DMS79 (cell line): ENCODE measurements at places on chromosomes 11 and 22.
A peak's percentile ranks its signal among the peaks of the same experiment; 100 is the strongest.

DNA sequence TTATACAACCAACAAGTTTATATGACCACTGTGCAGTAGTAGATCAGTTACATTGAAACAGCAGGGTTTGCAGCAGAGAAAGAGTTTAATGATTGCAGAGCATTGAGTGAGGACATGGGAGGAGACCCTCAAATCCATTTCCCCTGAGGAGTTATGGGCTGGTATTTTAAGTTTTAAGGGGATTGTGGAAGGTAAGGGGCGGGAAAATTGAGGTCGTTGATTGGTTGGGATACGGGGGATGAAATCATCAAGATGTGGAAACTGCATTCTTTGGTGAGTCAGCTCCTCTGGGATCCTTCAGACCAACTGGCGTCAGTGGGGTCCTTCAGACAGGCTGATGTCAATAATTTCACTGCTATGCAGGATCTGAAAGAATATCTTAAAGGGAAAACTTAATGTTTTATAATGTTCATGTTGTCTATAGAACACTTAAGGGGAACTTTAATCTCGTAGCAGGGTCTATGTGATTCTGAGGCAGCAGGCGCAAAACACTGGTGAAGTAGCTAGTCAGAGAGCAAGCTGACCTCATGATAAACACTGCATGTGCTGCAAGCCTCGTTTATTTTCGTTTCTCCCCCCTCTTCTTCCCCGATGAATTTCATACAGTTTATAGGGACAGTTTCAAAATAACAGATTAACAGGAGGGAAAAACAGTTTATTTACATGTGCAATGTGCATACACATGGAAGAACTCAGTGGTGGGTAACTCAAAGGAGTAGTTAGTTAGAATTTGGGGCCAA, 17.4 kb upstream of the BACE1-AS start:
- no peak for DNase-seq

DNA sequence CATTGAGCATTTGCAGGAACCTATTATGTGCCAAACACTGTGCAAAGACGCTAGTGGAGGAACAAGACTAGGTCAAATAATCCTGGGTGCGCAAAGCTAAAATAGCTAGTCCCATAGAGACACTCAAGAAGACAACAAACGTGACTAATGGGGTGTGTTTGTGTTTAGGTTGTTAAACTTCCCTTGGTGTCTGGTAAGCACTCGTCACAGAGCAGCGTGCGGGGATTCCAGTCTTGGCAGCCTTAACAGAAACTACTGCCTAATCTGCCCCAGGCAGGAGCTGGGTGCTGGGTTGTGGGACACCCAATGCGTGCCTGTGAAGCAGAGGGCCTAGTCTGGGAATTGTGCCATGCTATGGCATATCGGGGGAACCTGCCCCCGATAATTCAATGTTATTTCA, 10.8 kb upstream of the CALCB start:
- DNase-seq = no peak

DNA sequence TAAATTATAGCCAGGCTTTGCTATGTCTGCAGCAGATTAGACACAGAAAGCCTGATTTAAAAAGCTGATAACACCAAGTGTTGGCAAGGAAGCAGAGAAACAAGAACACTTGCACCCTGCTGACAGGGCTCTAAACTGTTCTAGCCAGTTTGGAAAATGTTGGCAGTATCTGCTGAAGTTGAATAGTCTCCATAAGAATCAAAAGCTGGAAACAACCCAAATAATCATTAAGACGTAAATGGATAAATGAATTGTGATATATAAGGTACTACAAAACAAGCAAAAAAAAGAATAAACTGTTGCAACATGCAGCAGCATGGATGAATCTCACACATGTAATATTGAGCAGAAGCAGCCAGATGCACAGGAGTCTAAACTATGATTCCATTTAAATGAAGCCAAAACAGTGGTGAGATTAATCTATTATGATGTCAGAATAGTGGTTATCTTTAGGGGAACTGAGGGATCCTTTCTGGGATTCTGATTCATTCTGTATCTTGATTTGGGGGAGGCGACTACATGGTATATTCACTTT, 40.4 kb upstream of the ADORA2A start:
- no peak for DNase-seq

- DNase-seq = no peak
Observed at GRCh38 chr22:31626427-31627150, 35.4 kb downstream of the PISD start.

DNA sequence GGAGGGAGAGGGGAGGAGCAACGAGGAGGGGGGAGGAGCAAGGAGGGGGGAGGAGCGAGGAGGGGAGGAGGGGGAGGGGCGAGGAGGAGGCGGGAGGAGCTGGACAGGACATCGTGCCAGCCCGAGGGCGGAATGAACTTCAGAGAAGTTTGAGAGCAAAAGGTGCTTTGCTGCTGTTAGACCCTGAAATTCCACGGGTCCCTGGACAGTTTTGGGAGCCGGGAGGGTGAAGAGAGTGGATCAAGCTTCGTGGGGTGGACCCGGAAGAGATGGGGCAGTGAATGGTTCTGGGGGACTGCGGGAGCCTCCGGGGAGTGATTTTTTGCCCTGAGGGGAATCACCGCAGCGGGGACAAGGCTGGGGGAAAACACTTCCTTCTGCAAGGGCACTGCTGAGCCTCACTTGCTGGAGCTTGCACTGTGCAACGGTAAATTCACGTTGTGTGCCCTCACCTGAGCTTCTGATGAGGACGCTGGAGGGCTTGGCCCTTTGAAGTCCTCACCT, 10.7 kb upstream of the NLRP6 start:
- DNase-seq = no peak

- DNase-seq = peak; percentile 9
Observed at GRCh38 chr11:96054870-96055705, 131.2 kb upstream of the MTMR2 start.

- no peak for DNase-seq
Observed at GRCh38 chr22:44108806-44109385, 71.8 kb upstream of the PARVG start.

DNA sequence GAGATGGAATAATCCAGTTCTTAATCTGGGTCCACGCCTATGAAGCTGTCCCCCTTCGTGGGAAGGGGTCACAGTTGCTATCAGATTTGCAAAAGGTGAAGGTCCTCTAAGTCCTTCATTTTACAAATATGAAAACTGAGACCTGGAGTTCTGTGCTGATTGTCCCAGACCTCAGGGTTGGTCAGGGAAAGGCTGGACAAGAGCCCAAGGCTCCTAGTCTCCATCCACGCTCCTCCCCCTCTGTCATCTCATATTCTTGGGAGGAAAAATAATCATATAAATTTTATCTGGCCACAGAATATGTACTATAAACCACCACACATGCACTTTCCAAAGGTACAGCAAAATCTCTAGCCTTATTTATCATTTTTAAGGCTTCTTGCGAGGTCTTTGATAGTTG, 5.5 kb downstream of the PACSIN2 start:
- DNase-seq = no peak

GRCh38 chr11:129911298-129911697, 15.9 kb upstream of the NFRKB start:
- no peak for DNase-seq

- no peak for DNase-seq
Observed at GRCh38 chr22:22663861-22664800, 19.7 kb downstream of the GGTLC2 start.

DNA sequence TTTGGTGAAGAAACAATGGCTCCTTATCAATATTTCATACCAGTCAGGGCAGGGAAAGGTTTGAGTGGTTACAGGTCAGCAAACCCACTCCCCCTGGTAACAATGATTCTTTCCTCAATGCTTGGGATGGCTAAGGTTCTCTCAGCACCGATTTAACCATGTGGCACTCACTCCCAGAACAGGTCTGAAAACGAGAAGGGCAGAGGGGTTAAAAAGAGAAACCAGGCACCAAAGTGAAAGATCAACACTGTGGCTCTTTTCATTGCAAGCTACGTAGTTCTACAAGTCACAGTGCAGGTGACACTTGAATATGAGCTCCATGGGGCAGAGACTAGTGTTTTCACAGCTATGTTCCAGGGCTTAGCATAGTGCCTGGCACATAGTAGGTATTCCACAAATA, 132.4 kb downstream of the PLEKHA7 start:
- DNase-seq = no peak

GRCh38 chr11:110989428-110990133, 255.9 kb upstream of the POU2AF2 start:
- no peak for DNase-seq

GRCh38 chr11:10777806-10778205, 26.8 kb downstream of the CTR9 start:
- DNase-seq = no peak

DNA sequence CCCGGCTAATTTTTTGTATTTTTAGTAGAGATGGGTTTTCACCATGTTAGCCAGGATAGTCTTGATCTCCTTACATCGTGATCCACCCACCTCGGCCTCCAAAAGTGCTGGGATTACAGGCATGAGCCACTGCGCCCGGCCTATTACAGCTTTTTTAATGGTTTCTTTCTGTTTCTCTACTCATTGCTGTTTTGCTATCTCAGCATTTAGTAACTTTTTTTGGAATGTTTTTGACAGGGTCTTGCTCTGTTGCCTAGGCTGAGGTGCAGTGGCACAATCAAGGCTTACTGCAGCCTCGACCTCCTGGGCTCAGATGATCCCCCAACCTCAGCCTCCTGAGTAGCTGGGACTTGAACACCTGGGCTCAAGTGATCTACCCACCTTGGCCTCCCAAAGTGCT, 4.7 kb upstream of the CRKL start:
- DNase-seq = no peak

DNA sequence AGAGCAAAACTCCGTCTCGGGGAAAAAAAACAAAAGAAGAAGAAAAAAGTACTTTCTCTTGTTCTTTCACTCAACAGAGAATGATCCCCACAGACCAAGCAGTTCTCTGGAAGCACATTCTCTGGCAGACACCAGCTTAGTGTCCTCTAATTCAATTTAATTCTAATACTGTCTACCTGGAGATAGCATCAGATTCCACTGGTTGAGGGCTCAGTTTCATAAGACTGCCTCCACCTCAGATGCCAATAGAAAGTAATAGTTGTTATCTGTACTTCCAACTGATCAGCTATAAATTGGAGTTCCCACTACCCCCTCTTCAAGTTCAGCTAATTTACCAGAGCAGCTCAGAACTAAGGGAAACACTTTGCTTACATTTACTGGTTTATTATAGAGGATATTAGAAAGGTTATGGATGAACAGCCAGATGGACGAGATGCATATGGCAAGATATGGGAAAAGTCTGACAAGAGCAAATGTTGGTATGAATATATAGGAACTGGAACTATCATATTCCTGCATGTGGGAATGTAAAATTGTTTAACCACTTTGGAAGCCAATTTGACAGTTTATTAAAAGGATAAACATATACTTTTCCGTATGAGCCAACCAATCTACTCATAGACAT, 64.3 kb downstream of the TMEM135 start:
- no peak for DNase-seq
